RPMI8226 (cell line): ENCODE measurements at places on chromosomes 1 and 21.

DNA sequence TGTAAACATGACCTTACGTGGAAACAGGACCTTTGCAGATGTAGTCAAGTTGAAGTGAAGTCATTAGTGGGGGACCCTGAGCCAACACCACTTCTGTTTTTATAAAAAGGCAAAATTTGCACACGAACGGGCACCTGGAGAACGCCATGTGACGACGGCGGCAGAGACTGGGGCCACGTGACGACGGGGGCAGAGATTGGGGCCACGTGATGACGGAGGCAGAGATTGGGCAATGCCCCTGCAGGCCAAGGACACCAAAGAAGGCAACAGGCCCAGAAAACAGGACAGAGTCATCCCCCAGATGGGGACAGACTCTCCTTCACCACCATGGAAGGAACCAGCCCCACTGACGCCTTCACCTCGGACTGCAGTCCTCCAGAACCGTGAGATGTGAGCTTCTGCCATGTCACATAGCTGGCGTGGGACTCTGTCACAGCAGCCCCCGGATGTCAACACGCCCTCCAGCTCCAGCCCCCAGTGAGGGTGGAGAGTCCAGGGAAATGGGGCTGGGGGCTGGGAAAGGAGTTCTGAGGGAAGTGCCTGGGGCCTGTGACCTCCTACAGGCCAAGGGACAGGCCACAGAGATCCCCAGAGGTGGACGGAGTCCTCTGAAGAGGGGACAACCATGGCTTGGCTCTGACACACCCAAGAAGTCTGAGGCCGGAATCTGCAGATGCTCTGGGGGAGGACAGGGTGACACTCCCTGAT is 4.0 kb downstream of the KRTAP12-4 start:
- DNase-seq, result no peak

DNA sequence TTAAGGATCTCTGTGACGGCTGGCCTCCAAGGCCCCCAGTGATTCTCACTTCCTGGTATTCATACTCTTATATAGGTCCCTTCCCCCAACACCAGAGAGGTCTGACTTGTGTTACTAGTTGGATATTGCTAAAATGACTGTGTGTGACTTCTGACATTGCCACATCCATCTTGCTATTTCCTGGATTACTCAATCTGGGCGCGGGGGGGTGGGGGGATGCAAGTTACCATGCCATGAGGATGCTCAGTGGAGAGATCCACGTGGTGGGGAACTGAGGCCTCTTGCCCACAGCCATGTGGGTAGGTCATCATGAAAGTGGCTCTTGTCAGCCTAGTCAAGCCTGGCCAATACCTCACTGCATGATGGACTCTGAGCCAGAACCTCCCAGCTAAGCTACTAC is 117.0 kb downstream of the UBE2U start:
- DNase-seq, result no peak

DNA sequence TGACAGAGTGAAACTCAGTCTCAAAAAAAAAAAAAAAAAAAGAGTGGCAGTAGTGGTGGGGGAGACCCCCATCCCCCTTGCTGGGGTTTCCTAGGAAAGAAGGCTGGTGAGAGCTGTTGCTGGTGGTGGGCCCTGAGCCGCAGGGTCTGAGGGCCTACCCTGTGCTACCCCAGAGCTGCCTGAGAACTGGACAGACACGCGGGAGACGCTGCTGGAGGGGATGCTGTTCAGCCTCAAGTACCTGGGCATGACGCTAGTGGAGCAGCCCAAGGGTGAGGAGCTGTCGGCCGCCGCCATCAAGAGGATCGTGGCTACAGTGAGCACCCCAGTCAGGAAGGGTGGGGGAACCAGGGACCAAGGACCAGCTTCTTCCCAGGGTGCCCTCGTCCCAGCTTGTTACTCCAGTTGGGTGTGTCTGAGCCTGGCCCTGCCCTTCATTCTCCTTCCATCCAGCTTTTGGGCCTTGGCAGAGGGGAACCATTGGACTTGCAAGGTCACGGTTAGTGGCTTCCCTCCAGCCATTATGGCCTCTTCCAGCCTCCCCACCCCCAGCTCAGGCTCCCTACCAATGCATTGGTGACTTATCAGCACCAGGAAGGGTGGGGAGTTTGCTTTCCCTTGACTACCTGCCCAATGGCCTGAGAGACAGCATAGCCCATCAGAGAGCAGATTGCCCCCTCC is 10.5 kb downstream of the LDLRAP1 start:
- no peak for DNase-seq

- DNase-seq, result no peak
Measured at GRCh38 chr1:227880342-227880924, 65.0 kb downstream of the PRSS38 start.

- DNase-seq, result no peak
Measured at GRCh38 chr1:12296623-12297022, 66.8 kb downstream of the VPS13D start.

DNA sequence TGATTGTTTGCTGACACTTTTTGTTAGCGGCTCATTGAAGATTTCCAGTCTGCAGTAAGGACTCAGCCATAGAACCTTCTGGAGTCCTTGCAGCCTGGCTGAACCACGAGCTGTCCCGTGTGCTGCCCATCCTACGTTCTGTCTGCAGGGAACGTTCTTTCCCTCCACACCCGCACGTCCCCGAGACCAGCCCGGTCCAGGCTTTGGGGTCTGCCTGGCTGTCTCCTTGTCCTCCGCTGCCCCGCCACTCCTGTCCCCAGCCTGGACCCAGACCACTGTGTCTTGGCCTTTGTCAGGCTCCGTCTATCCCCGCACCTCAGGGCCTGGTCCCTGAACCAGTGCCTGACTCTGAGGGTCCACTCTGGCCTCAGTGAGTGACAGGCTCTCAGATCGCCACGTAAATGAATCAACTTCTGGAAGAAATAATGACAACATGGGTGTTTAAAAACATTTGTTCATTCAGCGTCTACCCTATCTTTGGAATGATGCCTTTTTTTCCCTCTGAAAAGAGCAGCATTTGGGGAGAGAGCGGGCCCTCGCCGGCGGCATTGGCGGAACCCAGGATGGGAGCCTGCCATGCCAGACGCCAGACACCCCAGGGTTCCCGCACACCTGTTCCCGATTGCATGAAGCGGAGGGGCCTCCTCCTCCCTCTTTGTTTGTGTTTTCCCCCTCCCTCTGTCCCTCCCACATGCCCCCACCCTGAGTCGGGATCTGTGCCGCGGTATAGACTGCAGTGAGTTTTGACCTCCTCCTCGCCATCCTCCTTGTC is 43.9 kb upstream of the C1orf174 start:
- DNase-seq, result no peak

DNA sequence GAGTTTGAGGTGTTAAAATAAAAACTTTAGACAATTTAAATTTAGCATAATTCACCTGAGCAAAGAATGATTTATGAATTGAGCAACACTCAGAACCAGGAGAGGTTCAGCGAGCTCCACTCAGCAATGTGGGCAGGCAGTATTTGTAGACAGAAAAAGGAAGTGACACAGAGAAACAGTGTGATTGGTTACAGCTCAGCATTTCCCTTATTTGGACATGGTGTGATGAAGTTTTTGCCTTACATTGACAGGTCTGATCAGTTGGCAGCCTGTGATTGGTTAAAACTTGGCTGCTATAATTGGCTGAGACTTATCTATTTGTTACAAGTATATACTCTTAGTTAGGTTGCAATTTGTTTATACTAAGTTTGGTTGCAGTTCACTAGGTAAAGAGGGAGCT is 621.2 kb upstream of the PRMT6 start:
- DNase-seq, result no peak

DNA sequence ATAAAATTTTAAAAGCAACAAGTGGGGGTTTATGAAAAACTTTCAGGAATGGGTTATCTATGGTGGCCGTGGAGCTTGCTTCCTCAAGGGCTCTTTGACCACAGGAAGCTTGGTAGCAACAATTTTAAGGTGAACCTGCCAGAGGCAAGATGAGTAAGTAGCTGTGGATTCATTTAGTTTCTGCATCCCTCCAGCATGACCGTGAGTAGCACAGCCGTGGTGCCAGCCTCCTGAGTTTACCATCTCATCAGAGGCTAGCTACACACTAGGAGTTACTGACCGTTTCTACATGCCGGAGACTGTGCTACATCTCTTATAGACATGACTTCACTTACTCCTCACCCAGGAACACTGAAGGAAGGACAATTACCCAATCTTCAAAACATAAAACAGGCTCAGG is 30.1 kb upstream of the PLEKHG5 start:
- no peak for DNase-seq

GRCh38 chr1:180026556-180026955 is 71.9 kb downstream of the CEP350 start:
- no peak for DNase-seq

DNA sequence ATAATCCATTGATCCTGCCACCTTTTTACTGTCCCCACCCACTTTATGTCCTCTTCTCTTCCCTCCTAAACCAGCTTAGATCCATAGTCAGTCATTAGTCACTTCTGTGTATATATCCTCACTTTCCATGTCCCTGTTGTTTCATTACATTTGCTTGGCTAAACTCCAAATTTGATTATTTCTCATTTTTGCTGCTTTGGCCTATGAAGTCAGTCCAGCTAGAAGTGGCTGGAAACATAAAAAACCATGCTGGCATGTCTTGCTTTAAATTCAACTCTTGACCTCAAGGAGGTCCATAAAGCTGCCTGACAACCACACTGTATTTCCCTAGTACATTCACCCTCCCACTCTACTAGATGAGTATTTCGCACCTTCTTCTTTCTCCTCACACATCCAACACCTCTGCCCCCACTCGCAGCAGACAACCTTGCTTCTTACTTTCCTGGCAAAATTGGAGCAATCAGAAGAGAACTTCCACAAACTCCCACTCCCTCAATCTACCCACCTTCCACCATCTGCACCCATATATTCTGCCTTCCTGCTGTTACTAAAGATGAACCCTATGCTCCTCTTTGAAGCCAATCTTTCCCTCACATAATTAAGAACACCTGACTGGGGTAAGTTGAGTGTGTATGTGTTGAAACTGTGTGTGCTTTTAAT is 72.1 kb downstream of the ZNF648 start:
- DNase-seq, result no peak
